Motor neuron (in vitro differentiated cells): ENCODE measurements at places on chromosomes 7 and 10.
A peak's percentile ranks its signal among the peaks of the same experiment; 100 is the strongest.

DNA sequence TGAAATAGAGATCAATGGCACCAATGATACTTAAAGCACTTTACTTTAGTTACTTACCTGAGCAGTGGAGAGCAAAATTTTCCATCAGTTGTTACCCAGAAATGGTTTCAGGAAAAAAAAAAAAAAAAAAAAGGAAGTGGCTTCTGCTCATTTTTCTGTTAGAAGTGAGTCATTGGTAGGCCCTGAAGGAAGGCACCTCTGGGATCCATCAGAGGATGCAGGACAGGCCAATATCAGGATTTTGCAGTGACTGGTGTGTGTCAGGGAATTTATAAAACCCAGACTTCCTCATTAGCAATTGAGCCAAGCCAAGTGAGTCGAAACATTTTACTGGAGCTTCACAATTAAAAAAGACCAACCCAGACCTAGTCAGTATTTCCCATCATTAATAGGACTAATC is 2.3 kb upstream of the SMIM30 start:
- ATAC-seq = no peak

- ATAC-seq = no peak
These were observed 142.3 kb downstream of the ARHGAP22 start for GRCh38 chr10:48462482-48463020.

- ATAC-seq = no peak
These were observed 51.3 kb downstream of the MALSU1 start for GRCh38 chr7:23350466-23350865.

DNA sequence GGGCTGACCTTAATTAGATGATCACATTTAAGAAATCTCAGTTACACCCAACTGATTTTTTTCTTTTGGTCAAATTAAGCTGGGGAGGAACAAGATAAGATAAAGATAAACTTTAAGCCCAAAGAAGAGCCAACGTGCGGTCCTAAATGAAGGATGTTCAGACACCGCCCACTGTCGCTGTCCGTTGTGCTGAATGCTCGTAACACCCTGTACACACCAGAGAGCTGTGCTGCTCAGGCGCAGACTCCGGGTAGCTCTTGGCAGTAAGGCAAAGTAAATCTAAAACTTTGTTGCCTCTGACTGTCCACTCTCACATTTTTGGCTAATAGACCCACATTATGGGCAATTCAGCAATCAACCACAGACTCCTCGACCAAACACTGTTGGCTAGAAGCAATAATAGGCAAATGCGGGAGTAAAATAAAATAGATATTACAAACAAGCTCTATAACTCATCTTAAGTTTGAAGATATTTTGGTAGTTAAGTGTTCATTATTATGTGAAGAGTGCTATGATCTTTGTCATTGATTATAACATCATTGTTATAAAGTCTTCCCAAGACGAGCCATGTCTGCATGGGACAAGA is 57.1 kb downstream of the PLPP4 start:
- ATAC-seq = peak; percentile 67

GRCh38 chr10:6232846-6233724 is 30.4 kb downstream of the PFKFB3 start:
- no peak for ATAC-seq

- no peak for ATAC-seq
These were observed 1326.3 kb downstream of the XPNPEP1 start for GRCh38 chr10:108597031-108597430.

DNA sequence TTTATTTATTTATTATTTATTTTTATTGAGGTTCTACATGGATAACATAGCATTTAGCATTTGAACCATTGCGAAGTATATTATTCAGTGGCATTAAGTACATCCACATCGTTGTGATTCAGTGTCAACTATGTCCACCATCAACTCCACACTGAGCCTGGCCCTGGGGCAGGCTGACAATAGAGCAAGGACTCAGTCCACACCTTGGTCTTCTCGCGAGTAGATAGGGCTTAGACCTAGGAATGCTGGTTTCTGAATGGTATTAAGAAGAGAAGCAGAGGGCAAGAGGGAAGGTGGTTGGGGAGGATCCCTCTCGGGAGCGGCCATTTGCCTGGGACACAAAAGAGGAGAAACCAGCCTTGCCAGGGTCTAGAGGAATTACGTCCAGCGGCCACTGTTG is 599.2 kb upstream of the MGMT start:
- no peak for ATAC-seq

GRCh38 chr7:55588379-55588699 is 16.0 kb upstream of the VOPP1 start:
- no peak for ATAC-seq

- no peak for ATAC-seq
These were observed 289.7 kb downstream of the FRMD4A start for GRCh38 chr10:14040787-14041631.

- ATAC-seq = no peak
These were observed 1.7 kb downstream of the CALD1 start for GRCh38 chr7:134781171-134781570.

DNA sequence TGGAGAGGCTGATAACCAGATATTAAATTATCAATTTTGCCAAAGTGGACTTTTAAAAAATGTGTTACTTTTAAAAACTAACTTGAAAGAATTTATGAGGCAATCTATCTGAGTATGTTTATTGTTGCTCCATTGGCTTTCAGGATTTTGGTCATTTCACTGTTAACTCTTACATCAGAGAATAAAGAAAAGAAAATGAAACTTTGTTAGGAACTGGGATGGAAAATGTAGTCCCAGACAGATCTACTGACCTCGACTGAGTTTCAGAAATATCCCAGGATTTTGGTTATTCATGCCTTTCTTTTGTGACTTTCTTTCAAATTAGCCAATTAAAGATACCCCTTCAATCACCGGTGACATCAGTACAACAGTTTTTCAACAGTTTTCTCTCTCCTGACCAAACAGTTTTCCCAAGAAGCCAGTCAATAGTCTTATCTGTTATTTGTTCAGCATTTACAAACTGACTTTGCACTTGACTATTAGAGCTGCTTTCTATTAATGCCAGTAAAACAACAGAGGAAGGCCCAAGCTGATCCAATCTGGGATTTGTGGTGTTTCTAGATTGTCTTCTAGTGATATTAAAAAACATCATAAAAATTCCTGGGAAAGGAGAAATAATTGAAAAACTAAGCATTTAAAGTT is 35.8 kb downstream of the NRBF2 start:
- ATAC-seq = no peak

GRCh38 chr10:15181576-15182156 is 13.2 kb upstream of the NMT2 start:
- no peak for ATAC-seq

DNA sequence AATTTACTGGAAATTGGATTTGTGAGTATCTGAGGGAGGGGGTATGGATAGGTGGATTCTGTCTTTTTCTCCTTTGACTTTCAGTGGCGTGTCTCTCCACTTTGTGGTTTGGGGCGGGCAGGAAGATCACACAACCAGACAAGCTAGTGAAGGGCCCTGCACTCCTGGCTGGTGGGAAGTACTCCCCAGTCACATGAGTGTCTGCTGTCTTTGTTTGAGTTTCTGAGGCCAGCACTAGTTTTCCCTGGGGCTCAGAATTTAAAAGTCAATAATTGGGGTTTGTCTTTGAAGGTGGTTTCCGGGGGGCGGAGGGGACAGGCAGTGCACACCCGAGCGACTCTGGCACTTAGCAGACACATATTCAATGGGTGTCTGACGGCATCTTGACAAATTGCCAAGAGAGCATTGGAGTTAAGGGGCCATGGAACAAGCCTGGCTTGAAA is 120.1 kb downstream of the WDFY4 start:
- peak; percentile 84 for ATAC-seq

- ATAC-seq = peak; percentile 58
These were observed 273.3 kb downstream of the FZD1 start for GRCh38 chr7:91537260-91538152.

GRCh38 chr10:69337296-69338132 is 59.2 kb downstream of the HK1 start:
- peak; percentile 81 for ATAC-seq

- ATAC-seq = peak; percentile 83
These were observed 16.5 kb downstream of the NPFFR1 start for GRCh38 chr10:70267161-70267933.

DNA sequence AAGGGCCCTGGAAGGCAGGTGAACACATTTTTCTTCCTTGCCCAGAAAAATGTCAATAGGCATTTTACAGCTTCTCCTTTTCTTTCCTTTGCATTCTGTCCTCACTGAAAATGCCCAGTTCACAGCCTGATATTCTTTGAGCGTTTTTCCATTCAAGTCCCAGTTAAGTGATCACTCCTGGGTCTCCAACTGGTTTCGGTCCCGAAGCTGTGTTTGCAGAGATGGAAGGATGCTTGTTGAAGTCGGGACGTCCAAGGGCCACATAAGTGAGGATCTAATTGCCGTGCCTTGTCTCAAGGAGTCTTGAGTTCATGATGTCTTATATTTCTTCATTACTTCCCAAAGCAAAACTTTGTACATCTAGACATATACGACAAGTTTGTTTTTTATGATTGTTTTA is 208.7 kb upstream of the PRKCQ start:
- ATAC-seq = no peak

DNA sequence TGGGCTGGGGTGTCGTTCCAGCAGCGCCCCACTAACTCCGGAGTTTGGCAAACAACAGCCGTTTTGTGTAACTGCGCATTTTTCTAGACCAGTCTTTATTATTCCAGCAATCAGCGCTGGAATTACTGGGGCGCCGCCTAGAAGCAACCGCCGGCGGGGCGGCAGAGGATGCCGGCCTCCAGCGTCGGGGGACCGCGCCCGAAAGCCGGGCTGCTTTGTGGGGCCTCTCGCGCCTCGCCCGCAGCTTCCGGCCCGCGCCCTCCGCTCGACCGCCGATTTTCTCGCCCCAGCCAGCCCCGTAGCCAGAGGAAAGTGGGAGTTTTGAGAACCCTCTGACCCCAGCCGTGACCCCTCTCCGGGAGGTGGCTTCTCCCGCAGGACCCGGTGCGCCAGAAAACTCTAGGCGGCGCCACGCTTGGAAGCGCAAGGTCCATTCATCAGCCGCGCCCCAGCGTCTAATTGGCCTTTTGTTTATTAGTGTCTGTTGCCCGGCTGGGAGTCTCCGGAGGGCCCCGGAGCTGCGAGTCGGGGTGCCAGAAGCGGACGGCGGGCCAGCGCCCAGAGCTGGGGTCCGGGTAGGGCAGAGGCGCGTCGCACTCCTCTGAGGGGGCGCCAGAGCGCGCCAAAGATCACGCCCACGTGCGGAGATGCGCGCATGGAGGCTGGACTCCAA is 10.7 kb downstream of the EMX2 start:
- ATAC-seq = peak; percentile 94

DNA sequence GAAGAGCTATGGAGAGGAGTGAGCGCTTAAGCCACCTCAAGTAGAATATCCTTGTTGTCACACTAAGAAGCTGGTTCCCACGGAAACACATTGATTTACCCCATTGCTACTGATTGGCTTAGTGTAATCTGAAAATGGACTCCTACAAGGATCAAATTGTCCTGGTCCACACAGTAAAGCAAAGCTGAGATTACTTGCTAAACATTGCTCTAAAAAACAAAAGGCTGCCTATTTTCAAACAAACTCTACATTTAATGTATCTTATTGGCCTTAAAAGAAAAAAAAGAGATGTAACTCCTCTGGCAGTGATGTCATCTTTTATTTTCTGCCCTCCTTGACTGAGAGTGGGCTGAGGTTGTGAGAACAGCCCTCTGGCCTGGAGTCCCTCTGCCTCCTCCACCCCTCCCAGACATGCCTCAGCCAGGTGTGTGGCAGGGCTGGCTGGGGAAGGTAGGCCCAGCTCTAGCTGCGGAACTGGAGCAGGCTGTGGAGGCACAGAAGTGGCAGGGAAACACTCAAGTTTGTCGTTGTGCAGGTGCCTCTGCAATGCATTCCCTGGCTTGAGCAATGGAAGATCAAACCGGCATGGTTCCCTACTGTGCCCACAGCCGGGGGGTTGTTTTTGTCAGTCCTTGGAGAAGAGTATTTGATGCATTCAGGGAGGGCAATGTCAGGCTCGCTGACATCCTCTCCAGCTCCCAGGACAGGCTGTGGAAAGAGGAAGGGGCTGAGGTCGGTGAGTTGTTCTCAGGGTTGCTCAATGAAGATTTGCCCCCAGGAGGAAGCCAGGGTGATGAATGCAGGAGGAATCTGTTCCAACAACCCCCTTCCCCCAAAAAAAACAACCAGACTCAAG is 9.1 kb downstream of the KLF6 start:
- ATAC-seq = peak; percentile 80

DNA sequence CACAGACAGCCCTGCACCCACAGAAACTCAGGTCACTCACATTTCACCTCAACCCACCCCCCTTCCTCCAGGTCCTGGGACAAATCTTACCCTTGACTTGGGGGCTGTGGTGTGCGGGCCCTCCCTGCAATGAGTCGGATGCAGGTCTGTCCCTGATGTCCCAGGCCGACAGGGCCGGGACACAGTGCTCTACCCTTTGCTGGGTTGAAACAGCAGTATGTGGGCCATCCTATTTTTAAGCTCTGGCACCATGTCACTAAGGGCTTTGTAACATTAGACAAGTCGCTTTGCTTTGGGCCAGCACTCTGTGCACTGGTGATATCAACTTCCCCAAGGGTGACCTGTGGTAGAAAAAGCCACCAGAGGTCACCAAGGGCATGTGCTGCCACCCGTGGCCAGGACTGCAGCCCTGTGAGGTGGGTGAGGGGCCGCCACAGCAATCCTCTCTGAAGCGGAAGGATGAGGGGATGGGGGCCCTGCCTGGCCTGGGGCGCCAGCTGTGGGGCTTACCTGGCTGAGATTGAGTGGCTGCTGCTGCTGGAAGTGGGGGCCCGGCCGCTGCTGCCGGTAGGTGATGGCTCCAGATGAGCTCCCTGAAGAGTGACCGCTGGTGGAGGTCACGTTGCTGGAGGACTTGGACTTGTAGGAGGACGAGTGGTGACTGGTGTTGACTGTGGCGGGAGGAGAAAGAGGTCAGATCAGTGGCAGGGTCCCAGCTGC is 51.3 kb downstream of the CLEC2L start:
- no peak for ATAC-seq

DNA sequence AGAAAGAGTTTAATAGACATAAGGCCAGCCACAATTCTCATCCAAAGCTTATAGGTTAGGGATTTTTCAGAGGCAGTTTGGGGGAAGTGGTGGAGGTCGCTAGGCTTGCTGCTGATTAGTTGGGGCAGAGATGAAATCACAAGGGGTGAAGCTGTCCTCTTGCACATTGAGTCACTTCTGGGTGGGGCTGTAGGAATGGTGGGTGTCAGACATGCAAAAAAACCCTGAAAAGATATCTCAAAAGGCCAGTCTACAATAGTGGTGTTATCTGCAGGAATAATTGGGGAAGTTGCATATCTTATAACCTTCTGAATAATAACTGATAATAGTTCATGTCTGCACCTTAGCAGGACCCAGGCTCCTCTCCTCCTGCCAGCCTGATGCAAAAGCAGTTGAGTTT is 2.1 kb downstream of the FAM24B start:
- no peak for ATAC-seq

- no peak for ATAC-seq
These were observed 4.5 kb downstream of the EIF4H start for GRCh38 chr7:74178632-74179031.

- no peak for ATAC-seq
These were observed 121.5 kb upstream of the SH2B2 start for GRCh38 chr7:102165136-102165535.

- ATAC-seq = no peak
These were observed 83.4 kb downstream of the PRKAG2 start for GRCh38 chr7:151793531-151793951.

GRCh38 chr7:147804032-147804431 is 786.5 kb upstream of the C7orf33 start:
- no peak for ATAC-seq
